ENCODE measurements at places on chromosomes 5 and 9.

DNA sequence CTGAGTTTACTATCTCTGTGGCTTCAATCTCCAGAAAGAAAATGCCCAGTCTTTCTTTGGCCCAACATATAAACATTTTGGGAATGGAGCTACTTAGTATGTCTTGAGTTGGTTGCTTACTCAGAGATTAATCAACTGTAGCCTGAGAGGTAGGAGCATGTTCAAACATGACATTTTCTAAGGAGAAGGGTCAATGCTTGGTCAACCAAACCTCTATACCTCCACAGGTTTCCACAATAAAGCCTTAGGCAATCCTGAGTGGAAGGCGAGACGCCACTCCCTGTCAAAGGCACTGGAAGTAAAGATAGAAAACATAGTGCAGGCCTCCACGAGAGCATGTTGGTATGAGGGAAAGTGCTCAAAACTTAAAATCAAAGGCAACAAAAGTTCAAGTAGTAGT lies 411.4 kb downstream of the KCTD16 start:
- no peak for DNase-seq

DNA sequence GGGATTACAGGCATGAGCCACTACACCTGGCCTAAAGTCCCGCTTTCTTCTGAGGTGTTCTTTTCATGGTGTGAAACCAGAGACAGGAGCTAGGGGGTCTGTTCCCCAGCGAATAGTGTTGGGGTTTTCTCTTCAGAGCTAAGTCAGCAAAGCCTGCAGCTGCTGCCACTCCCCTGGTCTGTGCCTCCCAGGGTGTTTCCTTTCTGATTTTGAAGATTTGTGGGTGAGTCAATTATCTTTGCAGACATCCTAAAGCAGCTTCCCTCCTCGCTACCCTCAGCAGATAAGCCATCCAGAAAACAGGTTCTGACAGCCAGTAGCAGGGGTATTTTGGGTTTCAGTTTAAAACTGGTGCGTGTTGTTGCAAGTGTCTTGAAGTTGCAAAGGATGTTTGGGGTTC lies 72.0 kb upstream of the IQGAP2 start:
- peak; percentile 55 for DNase-seq

- no peak for DNase-seq
Measured at GRCh38 chr9:104871961-104872527, 55.9 kb downstream of the ABCA1 start.

- DNase-seq = no peak
Measured at GRCh38 chr9:6428940-6429889, 16.2 kb downstream of the UHRF2 start.

GRCh38 chr9:126704892-126705766 lies 91.4 kb downstream of the LMX1B start:
- peak; percentile 91 for DNase-seq

- DNase-seq = peak; percentile 49
Measured at GRCh38 chr5:80960531-80961375, 590 bp downstream of the RASGRF2 start.

DNA sequence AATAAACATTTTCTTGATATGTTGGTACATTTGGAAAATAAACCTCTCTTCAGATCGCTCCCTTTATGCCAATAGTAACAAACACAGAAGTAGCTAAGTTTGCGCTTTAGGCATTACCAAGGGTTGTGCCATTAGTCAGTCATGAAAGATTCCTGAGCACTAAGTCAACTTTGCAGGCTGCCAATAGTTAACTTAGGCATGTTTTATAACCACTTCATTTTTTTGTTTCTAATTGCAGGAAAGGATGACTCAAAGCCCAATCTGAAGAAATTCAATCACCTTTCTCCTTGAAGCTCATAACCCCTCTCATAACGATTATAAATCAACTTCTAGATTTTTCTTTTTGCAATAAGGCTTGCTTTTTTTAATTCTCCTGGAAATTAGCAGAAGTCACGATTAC lies 517.0 kb downstream of the AGTPBP1 start:
- no peak for DNase-seq

DNA sequence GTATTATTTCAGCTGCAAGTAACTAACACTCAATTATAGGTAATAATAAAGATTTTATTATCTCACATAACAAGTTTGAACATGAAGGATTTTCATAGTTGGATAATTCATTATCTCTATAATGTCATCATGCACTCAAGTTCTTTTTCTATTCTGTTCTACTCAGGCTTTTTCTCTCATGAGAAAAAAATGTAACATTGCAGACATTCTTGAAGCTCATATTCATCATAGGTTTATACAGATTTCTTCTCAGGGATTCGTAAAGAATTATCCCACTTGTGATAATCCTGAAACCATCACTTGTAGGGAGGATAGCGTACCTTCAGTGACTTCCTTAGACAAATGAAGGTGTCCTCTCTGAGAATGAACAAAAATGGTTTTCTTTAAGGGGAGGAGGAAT lies 150.3 kb downstream of the XRCC4 start:
- no peak for DNase-seq

GRCh38 chr5:73796164-73797131 lies 170.5 kb downstream of the ARHGEF28 start:
- DNase-seq = peak; percentile 53

- peak; percentile 63 for DNase-seq
Measured at GRCh38 chr9:96875461-96876142, 21.3 kb upstream of the ZNF782 start.

GRCh38 chr5:170095646-170096045 lies 10.1 kb upstream of the FOXI1 start:
- DNase-seq = no peak

GRCh38 chr9:134059661-134060395 lies 8.0 kb downstream of the BRD3 start:
- DNase-seq = peak; percentile 8

DNA sequence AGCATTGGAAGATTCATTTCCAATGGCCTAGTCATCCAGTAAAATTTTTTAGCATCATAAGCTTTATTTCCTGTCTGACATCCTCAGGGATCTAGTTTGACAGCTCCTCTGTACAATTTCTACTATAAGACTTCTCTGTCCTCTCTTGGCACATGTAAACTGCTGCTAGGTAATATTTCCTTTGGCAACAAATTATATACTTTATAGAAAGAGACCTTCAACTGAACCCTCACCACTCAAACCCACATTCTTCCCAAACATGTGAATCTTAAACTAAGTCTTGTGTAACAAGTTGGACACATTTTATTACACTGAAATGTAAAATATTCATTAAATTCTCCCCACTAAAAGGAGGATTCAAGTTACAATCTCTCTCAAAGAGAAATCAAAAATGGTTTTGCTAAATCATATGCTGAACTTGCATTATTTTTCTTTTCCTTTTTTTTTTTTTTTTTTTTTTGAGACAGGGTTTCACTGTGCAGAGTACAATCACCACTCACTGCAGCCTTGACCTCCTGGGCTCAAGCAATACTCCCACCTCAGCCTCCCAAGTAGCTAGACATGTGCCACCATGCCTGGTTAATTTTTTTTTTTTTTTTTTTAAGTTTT lies 36.9 kb downstream of the SCAI start:
- DNase-seq = no peak

- DNase-seq = peak; percentile 98
Measured at GRCh38 chr5:179559284-179560252, 9.2 kb downstream of the RUFY1 start.

DNA sequence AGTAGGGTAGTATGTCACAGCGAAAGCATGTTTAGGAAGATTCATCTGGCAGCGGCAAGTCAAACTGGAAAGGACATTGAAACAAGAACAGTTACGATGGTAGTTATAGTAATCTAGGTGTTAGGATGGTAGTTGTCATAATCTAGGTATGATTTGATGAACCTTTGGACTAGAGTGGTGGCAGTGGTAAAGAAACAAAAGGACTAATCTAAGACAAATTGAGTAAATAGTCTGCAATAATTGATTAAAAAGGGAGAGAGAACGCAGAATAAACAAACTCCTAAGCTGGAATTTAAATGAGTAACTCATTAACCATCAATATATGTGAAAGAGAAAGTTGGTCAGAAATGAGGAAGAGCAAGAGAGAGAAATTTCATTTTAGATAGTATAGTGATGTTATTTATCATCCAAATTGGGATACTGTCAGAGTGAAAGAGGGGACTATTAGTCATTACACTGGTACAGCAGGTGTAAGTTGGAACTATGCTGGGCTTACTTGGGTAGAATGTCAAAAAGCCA lies 56.8 kb downstream of the MTREX start:
- peak; percentile 28 for DNase-seq

- no peak for DNase-seq
Measured at GRCh38 chr5:60259730-60260129, 366.2 kb upstream of the PDE4D start.

- DNase-seq = no peak
Measured at GRCh38 chr5:10243660-10244240, 5.9 kb downstream of the ATPSCKMT start.

- DNase-seq = no peak
Measured at GRCh38 chr5:16877267-16877935, 58.7 kb downstream of the MYO10 start.

DNA sequence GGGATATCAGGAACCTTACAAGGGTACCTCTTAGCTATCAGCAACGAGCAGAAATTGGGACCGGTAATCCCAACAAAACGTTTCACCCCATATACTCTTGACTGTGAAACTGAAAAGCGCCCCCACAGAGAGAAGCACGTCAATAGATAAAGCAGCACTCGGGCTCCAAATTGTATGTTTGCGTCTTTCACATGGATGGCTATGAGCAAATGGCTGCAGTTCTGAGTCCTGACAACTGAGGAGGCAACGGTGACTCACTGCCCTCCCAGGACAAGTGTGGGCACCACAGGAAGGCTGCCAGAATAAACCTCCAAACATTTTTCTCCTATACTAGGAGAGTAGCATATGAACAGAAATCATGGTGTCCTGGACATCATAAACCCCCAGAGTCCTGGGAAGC lies 36.6 kb downstream of the SEMA4D start:
- DNase-seq = peak; percentile 71

DNA sequence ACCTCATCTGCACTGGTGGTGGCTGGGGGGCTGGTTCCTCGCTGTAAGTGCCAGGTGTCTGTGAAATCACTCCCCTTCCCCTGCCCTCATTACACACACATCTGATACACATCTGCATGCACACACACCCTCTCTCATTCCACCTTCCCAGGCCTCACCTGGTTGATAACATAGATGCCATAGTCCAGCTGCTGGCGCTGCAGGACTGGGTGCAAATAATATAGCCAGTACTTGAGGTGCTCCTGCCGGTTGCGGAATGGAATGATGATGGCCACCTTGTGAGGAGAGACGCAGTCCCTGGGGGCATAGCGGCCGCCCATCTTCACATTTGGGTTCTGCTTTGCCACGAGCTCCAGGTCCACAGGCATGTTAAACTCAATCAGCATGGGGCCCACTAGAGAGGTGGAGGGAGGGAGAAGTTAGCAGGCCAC lies 32.1 kb downstream of the B4GALT1 start:
- no peak for DNase-seq

DNA sequence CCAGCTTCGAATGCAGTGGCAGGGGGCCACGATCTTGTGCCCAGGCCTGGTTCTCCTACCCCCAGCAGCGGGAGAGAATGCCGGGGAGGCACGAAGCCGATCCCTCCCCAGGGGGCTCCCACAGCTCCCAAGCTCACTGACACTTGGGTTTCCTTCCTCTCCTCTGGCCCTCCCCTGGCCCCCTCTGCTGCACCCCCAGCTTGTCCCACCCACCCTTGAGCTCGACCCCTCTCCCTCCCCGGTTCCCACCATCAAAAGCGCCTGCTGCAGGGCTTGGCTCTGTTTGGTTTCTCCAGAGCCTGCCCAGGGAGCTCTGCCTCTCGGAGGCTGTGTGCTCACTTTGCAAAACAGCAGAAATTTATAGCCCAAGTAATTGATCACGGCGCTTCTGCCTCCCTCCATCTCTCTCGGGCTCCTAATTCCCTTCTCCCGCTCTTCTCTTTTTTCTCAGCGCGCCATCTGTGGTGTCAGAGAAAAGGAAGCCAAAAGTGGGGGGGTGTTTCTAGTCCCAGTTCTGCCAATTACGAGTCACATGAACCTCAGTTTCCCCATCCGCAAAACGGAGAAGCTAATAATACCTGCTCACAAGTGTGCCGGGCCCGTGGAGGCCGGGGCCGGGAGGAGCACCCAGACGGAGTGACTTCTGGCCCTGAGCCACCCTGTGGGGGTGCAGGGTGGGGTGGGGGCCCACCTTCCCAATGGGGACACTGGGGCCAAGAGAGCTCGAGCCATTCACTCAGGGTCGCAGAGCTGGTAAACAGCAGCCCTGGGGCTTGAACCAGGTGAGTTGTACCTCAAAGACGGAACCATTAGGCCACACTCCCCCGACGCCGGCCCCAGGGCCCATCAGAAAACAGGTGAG lies 141.2 kb upstream of the IER5L start:
- no peak for DNase-seq

- DNase-seq = no peak
Measured at GRCh38 chr5:137264573-137264972, 234.6 kb downstream of the SPOCK1 start.

DNA sequence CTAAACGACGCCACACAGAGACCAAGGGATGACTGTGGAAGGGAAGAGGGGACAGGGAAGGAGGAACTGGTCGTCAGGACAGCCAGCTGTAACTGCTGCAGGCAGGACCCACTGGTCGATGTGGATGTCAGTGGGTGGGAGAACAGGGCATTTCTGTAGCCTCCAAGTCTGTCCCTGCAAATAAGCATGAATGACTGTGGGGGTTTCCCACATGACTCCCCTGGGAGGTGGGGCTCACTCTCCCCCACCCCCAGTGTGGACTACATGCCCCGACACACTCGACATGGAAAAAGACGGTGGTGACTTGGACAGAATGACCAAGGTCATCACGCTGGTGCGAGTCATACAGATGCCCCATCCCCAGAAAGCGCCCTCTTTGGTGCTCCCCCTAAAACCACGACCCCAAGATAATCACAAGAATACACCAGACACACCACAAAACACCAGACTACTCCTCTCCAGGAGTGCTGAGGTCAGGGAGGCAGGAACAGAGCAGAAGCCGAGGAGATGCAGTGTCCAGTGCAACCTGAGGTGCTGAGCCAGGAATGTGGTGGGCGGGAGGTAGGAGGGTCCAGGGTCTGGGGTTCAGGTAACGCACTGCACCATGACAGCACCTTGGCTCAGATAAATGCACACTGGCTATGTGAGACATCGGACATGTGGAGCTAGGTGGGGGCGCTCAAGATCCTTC lies 64.9 kb downstream of the SECISBP2 start:
- no peak for DNase-seq

GRCh38 chr9:91065231-91066041 lies 263.8 kb downstream of the SYK start:
- DNase-seq = no peak

Data from activated naive CD4-positive, alpha-beta T cell treated with anti-CD3 and anti-CD28 coated beads for 36 hours (primary cell).